Stimulated activated CD4-positive, alpha-beta T cell treated with anti-CD3 and anti-CD28 coated beads, Interleukin-4, amount 100 ng/mL, for 4 hours (primary cell): ENCODE measurements at places on chromosomes 2 and 18.

- no peak for DNase-seq
Observed at GRCh38 chr2:122078451-122078850, 323.0 kb downstream of the TSN start.

DNA sequence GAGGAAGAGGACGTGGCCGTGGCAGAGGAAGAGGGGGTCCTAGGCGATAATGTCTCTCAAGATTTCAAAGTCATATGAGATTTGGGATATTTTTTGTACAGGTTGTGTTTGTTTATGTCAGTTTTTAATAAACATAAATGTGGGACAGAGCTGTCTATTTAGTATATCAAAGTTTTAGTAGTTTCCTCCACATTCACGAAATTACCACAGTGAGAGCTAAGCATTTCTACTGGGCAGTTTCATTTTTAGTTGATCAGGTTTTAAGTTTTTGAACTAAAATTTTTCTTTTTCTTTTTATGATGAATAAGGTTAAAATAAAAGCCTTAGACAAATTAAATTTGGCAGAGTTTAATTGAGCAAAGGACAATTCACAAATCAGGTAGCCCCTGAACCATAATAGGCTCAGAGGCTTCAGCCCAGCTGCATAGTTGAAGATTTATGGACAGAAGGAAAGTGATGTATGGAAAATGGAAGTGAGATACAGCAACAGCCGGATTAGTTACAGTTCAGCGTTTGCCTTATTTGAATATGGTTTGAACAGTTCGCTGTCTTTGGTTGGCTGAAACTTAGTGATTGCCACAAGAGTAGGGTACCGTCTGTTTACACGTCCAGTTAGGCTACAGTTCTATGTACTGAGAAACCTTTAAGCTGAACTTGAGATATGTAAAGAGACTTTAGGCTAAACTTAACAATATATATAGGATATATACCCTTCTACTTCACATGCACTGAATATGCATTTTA lies 17.1 kb downstream of the SNRPD1 start:
- DNase-seq, result no peak

- DNase-seq, result no peak
Observed at GRCh38 chr2:154693741-154694340, 4.7 kb upstream of the KCNJ3 start.

DNA sequence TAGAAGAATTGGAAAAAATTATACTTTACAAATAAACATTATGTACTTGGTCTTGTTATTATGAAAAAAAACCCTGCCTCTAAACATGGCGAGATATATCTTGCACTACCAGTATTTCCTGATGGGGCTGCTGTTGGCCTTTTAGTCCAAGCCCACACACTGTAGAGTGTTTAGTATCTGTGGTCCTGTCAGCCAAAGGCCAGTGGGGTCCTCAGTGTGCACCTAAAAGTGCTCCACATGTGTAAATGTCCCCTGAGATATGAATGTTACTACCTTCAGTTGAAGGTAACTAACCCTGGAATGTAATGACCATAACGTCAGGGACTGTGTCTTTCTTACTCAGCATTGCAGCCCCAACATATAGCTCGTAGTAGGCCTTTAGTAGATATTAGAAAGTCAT lies 71.1 kb upstream of the HK2 start:
- DNase-seq, result no peak

- DNase-seq, result no peak
Observed at GRCh38 chr2:209160800-209161588, 262.9 kb upstream of the MAP2 start.

DNA sequence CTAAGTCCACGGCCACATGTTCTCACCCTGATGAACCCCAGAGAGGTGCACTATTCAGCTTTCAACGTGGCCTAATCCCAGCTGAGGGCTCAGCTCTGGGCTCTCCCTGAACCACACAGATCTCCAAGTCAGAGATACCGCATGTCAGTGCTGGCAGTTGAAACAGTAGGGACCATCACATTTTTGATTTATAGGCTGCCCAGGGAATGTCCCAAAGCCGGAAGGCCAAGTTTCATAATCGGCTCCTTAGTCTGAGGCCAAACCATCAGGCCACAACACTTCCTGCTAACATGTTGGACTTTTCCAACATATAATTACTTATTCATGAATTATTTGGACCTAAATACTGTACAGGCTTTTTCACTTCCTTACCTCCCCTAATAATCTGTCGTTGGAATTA lies 91.9 kb upstream of the KLHL29 start:
- no peak for DNase-seq

DNA sequence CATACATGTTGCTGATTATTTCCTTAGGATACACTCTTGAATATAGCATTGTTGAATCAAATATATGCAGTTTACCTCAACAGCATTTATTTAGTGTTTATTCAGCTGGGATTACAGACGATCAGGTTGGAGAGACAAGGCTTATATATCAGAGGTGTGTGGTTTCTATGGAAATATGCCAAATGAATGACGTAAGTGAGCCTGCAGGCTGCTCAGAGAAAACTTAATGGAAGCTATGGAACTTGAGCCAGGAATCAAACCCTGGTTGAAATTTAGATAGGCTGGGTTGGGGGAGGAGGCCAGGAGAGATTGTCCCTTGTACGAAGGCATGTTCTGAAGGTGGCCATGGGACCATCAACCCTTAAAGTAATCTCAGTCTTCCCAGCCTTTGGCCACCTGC lies 79.5 kb downstream of the INPP4A start:
- DNase-seq, result no peak

GRCh38 chr18:22563164-22563583 lies 145.5 kb upstream of the CTAGE1 start:
- no peak for DNase-seq

DNA sequence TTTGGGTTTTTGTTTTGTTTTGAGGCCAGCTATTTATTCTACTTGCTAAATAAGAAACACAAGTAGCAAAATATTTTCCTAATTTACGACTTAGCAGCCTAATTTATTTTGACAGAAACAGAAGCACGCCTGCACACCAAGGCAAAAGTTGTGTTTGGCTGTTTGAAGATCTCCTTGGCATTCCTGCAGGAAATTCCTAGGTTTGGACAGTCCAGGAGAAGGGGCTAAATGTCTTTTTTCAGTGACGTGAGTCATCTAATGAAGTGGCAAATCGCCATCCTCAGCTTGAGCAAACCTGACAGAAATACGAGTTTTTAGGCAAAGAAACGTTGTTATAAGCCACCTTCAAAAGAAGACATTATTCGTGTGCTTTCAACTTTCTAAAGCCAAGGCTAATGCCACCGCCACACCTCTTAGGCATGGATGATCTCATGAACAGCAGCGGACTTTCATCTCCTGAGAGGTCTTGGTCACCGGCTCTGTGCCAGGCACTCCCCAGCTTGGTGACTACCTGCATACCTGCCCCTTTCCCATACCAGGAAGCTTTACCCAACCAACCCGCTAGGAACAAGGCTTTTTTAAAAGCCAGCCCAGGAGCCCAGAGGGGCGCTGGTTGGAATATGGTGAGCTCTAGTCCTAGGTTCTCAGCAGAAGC lies 30.9 kb downstream of the STK39 start:
- no peak for DNase-seq

DNA sequence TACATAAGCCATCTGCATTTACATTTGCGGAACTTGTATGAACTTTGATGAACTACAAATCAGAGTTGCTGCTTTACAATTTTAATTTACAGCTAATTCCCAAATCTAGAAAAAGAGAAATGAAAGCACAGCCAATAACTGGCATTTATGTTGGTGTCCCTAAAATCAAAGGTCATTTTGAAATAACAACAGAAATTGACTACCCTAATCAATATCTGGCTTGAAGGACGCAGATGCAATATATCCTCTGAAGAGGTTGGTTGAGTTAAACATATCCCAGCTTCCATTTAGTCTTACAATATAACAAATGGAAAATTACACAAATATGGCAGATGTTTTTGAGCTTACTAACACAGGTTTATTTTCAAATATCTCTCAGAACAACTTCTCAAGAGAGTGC lies 177.5 kb downstream of the KCNJ3 start:
- no peak for DNase-seq

DNA sequence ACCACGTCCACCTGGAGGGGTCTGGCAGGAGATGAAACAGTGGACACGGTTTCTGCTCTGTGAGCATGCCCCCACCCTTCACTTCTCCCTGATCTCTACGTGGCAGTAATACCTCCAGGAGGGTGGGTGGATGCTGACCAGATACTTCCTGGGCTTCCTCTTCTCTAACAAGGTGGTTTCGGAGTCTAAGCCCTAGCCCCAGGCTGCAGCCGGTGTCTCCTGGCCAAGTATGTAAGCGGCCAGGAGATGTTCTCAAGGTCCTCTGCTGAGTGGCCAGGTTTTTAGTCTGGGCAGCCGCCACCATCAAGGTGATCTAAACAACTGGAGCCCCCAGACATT lies 101.8 kb upstream of the ASB18 start:
- no peak for DNase-seq

DNA sequence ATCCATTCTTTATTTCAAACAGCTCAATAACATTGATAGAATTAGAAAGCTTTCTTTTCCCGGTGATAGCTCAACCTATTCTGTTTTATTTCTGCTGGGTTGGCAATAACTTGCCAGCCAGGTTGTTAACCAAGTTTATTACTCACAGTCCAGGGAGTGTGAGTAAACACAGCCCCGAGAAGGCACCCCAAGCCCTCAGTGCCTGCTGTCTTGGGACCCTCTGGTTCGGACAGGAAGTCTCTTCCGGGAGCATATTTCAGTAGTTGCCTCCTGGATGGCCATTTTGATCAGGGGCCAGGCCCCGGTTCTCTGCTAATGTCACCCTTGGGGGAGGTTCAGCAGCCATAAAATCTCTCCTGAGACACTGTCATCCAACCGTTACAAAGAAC lies 176.8 kb downstream of the INO80D start:
- no peak for DNase-seq

GRCh38 chr18:13390196-13390595 lies 171.6 kb downstream of the LDLRAD4 start:
- DNase-seq, result no peak

GRCh38 chr2:180991820-180992219 lies 11.4 kb downstream of the UBE2E3 start:
- no peak for DNase-seq

DNA sequence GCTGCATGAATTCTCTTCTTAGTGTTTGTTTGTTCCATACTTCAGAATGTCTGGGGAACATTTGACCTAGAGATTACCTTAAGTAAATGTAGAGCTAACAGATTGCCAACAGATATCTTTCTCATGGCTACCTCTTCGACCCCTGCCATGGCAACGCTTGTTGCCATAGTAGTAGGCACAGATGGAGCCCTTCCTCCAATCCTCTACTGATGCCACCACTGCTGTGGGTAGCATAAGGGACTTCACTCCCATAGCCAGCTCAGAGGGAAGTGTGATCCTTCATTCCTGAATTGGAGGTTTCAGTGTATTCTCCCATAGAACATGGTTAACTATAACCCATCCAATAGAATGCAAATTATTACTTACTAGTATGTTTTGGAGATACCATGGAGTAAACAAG lies 543.6 kb upstream of the NRP2 start:
- no peak for DNase-seq

DNA sequence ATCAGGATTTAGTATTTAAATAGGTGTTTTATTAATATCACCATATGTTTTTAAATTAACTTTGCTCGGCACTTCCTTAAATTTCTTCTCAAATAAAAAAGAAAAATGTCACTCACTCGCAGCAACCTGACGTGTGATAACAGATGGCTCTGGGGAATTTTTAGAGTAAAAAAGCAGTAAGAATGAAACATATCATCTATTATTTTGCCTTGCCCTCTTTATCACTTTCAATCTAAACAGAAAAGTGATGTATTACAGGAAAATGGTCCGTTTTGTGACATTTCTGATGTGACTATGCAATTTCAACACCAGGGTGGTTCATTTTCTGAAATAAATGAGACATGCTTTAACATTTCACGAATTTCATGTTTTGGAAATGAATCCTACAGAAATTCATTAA lies 1368.0 kb upstream of the LRRTM1 start:
- DNase-seq, result no peak

- DNase-seq, result no peak
Observed at GRCh38 chr2:14706201-14706600, 73.7 kb downstream of the LRATD1 start.

- DNase-seq, result no peak
Observed at GRCh38 chr18:41244591-41245037, 710.4 kb upstream of the PIK3C3 start.

GRCh38 chr18:77084688-77085035 lies 47.9 kb downstream of the MBP start:
- DNase-seq, result no peak

DNA sequence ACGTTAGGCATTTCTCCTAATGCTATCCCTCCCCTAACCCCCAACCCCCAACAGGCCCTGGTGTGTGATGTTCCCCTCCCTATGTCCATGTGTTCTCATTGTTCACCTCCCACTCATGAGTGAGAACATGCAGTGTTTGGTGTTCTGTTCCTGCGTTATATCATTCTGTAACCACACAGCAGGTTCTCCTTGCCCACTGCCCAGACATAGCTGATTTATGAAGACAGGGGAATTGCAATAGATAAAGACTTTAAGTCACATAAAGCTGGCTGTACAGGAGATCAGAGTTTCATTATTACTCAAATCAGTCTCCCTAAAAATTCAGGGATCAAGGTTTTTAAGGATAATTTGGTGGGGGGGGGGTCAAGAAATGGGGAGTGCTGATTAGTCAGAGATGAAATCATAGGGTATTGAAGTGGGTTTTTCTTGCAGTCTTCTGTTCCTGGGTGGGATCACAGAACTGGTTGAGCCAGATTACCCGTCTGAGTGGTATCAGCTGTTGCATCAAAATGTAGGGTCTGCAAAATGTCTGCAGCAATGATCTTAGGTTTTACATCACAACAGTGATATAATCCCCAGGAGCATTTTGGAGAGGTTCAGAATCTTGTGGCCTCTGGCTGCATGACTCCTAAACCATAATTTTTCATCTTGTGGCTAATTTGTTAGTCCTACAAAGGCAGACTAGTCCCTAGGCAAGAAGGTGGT lies 392.1 kb upstream of the KCNJ3 start:
- no peak for DNase-seq

DNA sequence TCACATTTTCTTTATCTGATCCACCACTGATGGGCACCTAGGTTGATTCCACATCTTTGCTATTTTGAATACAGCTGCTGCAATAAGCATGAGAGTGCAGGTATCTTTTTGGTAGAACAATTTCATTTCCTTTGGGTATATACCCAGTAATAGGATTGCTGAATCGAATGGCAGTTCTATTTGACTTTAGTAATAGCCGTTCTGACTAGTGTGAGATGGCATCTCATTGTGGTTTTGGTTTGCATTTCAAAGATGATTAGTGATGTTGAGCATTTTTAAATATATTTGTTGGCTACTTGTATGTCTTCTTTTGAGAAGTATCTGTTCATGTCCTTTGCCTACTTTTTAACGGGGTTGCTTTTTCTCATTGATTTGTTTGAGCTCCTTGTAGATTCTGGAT lies 72.3 kb downstream of the CCDC138 start:
- DNase-seq, result no peak

GRCh38 chr2:88637464-88637863 lies 10.2 kb upstream of the EIF2AK3 start:
- DNase-seq, result no peak

GRCh38 chr18:5746844-5747243 lies 148.5 kb downstream of the TMEM200C start:
- DNase-seq, result no peak

DNA sequence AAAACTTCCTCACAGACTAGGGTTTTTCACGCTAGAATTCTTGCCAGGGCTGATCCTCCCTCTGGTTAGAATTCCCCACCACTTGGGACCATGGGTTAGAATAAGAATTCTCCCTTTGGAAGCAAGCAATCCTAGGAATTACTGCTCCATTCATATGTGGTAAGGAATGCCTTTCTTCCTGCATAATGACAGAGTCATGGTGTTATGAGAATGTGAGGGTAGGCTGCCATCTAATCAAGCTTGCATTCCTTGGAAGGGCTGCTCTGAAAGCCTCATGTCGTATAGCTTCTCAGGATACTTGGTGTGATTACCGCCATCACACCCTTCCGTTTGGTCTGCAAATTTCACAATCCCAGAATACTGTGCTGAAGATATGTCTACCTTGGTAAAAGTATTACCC lies 1282.4 kb upstream of the PIK3C3 start:
- no peak for DNase-seq
